Mammary epithelial cell (primary cell): ENCODE measurements at places on chromosomes 7 and 10. TPM values are rescaled to one million over a fixed set of nuclear protein-coding genes. Genes with fewer than 3 reads are reported as not detected.

Gene CPED1
- 1.3 and 2.0 TPM in 2 replicates for total RNA-seq

Gene SAP25
- 1.7 and 2.0 TPM in 2 replicates for total RNA-seq

Gene UROS
- total RNA-seq = 55.8 TPM

Gene MBL2
- total RNA-seq = not detected
